Iris pigment epithelial cell (primary cell): ENCODE measurements at places on chromosomes 7 and 10.

DNA sequence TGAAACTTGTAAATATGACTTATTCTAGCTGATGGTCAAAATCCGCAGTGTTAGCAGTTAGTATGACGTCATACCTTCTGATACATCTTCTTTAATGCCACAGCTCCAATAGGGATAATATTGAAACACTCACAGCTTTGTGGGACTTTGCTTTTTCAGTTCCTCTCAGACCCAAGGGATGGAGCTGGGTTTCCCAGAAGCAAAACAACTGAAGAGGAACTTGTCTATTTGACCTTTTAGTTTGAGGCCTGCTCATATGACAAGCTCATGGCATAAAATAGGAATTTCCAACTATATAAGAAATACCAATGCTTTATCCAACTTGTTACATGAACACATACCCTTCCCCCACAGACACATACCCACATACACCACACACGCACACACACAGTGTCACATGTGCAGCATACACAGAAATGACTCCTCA, 31.6 kb upstream of the C10orf67 start:
- DNase-seq, result no peak

DNA sequence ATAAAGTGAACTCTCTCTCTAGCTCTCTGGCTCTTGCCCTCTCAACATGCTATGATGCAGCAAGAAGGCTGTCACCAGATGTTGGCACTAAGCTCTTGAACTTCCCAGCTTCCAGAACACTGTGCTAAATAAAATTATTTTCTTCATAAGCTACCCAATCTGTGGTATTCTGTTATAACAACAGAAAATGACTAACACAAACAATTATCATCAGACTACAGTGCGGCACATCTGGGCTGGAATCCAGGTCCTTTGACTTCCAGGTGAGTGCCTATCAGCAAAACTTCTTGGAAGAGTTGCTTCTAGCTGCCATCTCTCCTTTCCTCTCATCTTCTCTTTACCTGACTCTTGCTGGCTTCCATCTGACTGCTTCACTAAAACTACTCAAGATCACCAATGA, 20.4 kb downstream of the HTR7 start:
- DNase-seq, result no peak

DNA sequence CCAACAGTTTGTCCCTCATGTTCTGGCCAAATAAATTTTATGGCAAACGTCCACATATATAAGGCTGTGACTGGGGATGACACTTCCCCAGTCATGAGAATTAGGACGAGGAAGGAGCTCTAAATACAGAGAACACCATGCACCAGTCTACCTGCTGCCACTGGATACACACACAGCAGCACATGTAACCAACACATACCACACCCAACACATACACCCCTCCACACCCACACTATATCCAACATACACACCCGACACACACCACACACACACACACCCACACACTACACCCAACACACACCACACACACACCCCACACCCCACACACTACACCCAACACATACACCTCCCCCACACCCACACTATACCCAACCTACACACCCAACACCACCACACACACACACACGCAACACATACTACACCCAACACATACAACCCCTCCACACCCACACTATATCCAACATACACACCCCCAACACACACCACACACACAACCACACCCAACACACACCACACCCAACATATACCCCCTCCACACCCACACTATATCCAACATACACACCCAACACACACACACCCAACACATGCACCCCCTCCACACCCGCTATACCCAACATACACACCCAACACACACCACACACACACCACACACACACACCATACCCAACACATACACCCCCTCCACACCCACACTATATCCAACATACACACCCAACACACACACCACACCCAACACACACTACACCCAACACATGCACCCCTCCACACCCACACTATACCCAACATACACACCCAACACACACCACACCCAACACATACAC, 74.1 kb downstream of the HIPK2 start:
- no peak for DNase-seq

GRCh38 chr7:7292608-7293007, 110.3 kb downstream of the C1GALT1 start:
- no peak for DNase-seq

GRCh38 chr7:127089146-127089545, 163.6 kb downstream of the GRM8 start:
- no peak for DNase-seq

DNA sequence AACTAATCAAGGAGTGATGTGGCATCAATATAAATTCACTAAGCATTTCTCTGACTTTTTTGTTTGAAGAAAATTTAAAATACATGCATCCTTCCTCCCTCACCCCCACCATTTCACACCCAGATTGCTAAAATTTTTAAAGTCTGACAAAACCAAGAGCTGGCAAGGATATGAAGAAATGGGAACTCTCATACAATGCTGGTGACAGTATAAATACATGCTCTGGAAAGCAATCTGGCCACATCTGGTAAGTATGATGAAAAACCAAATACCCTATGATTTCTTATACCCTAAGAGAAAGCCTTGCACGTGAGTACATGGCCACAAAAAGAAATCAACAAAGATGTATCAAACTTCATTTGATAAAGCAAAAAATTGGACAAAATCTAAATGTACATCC, 31.2 kb downstream of the P4HA1 start:
- DNase-seq, result no peak

GRCh38 chr10:128237710-128238109, 111.5 kb upstream of the MKI67 start:
- no peak for DNase-seq

- no peak for DNase-seq
Observed at GRCh38 chr10:80769700-80770160, 232.0 kb downstream of the SH2D4B start.

- no peak for DNase-seq
Observed at GRCh38 chr10:23419201-23419600, 19.7 kb upstream of the OTUD1 start.

DNA sequence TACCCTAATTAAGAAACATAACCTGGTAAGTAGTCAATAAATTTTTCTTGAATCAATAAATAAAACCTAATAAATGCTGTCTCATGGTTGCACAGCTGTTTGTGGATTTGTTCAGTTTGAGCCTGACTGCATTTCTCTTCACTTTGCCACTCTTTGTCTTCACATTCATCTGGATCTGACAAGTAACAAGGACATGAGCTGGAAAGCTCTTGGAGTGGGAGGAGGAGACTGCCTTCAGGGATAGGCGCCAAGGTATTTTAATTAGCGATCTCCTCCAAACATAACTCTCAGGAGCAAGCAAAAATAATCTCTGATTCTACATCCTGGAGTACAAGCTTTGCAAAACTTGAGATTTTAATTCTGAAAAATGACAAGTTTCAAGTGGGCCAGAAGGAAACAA, 251.0 kb downstream of the BMPER start:
- DNase-seq, result no peak

GRCh38 chr7:80467069-80467468, 44.8 kb downstream of the GNAT3 start:
- DNase-seq, result peak; percentile 75

DNA sequence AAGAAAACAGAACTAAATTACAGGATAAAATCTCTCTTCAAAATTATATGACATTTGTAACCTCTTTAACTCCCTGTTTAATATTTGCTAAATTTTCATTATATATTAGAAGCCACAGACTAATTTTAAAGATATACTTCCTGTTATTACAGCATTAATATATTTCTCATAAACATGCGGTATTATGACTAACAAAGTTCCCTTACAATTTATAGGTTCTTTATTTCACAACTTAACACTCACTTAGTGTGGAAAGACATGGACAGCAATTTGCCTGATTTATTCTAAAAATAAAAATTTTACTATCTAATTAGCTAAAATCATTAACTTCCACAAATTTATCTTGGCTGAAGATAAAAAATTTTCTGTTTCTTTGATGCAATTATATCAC, 29.0 kb downstream of the CTNNA3 start:
- no peak for DNase-seq

DNA sequence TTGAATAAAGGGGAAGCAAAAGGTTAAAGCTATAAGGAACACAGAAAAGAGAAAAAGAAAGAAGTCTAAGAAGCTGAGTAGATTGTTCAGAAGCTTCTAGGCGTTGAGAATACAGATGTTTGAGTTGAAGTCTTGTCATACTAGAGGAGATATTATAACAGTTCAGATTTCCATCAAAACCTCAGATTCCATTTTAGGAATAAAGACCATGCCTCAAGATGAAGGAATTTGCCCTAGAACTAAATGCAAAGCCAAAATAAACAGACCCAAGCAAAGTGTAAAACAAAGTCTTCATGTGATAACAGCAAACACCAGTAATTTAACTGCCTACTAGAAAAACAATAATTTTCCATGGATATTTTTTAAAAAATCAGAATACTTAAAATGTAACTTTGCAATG, 476.5 kb upstream of the POT1 start:
- DNase-seq, result no peak

DNA sequence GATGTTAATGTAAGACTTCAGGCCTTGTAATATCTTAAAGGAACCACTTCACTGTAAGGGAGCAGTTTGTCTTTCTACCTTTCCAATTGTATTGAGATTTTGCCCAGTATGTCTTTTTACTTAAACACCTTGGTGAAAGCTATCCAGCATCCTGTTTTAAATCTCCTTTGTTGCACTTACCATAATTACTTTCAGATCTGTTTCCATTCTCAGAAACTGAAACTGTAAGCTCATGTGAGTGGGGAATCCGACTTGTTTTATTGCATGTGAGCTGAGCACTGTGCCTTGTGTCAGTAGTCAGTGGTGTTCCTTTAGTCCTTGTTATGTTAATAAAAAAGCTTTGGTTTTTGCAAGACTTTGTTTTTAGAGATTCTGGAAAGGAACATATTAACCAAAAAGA, 42.2 kb downstream of the BMPR1A start:
- peak; percentile 59 for DNase-seq

GRCh38 chr10:14812271-14812670, 25.6 kb downstream of the CDNF start:
- DNase-seq, result no peak

DNA sequence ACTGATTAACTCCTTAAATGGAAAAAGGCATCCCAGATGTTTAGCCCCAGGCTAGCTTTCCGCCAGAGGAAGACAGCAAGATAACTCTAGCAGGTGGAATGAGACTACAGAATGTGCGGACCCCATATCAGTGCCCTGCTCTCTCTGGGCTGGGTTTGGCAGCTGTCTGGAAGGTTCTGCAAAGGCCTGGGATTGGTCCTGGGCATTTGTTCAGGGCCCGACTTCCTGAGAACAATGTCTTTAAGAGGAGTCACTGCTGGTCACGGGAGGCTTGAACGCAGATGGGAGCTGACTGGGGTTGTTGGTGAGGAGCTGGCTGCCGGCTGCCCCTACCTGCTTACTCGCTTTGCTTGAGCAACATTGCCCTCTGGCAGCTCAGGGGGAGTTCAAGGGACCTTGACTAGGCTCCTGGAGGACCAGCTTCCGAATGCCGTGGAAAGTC, 130.6 kb upstream of the BTBD16 start:
- DNase-seq, result peak; percentile 47

DNA sequence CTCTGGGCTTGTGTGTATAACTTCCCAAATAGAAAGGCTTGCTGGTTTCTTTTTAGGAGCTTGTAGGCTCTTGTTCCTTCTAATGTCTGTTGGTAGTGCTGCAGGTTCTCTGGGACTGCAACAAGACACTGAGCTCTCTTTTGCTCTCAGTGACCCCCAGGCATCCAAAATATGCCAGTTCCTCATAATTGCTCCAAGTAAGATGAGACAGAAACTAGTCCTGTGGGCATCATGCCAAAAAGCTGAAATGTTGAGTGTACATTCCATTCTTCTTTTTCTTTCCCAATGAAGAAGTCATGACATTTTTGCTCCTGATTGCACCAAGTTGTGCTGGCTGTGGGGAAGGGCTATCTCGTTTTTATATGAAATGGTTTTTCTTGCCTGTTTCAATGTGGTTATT, 7.1 kb upstream of the BTBD16 start:
- DNase-seq, result peak; percentile 91

DNA sequence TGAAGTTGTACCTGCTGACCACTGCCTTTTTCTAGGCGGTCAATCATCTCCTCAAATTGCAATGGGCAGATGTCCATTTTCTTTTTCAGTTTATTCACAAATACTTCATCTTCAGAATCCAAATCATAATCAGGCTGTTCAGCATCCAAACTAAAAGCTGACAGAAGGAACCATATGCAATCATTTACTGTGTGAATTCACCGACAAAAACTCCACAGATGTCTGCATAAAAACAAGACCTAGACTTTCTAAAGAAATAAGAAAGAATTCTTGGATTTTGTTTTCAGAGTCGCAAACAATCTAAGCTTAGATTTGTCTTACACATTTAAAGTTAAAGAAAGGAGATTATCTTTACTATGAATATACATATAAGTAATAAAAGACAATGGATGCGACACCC, 53.4 kb downstream of the EPC1 start:
- DNase-seq, result no peak

GRCh38 chr10:110175406-110175805, 32.0 kb upstream of the MXI1 start:
- peak; percentile 17 for DNase-seq

GRCh38 chr10:58382489-58382995, 2.7 kb upstream of the TFAM start:
- DNase-seq, result no peak

DNA sequence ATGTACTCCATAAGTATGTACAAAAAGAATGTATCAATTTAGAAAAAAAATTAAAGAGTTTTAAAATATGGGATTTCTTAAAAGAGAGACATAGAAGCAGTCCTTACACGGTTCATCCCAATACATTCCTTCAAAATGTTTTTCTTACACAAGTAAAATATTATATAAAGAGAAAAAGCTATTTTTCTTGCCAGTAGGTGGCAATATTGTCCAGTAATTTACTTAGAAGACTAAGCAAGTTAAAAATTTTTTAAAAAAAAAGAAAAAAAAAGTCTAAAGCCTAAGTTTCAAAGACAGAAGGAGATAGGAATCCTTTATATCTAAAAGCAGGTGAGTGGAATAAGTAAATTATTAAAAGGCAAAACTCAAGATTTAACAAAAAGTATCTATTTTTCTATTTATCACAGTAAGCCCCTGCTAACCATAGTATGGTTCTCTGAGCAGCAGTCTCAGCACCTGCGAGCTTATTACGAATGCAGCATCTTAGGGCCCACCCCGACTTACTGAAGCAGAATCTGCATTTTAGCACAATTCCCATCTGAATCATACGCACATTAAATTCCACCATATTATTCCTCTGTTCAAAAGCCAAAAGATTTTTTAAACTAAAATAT, 240.6 kb downstream of the DGKI start:
- DNase-seq, result peak; percentile 50

GRCh38 chr7:94452239-94452638, 57.4 kb upstream of the CASD1 start:
- DNase-seq, result no peak

DNA sequence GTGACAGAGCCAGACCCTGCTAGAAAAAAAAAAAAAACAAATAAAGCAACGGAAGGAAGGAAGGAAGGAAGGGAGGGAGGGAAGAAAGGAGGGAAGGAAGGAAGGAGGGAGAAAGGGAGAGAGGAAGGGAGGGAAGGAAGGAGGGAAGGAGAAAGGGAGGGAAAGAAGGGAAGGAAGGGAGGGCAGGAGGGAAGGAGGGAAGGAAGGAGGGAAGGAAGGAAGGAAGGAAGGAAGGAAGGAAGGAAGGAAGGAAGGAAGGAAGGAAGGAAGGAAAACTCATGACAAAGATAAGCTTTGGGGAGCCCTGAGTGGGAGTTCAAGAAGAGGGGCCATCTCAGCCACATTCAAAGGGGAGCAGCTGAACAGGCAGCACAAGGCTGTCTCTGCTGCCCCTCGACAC, 124.7 kb upstream of the MGMT start:
- DNase-seq, result no peak

GRCh38 chr7:29748286-29749099, 57.8 kb upstream of the WIPF3 start:
- peak; percentile 60 for DNase-seq

- no peak for DNase-seq
Observed at GRCh38 chr10:113216102-113216501, 266.1 kb downstream of the TCF7L2 start.
